CD4-positive, alpha-beta memory T cell (primary cell): ENCODE measurements at places on chromosomes 2 and 18. TPM values are rescaled to one million over a fixed set of nuclear protein-coding genes. Genes with fewer than 3 reads are reported as not detected.

Gene CFC1
- not detected for total RNA-seq

- no peak for DNase-seq
- H3K27me3 ChIP-seq: no peaks in the 10 kb centered on the region
- H3K4me3 ChIP-seq: no peak overlapping the region
Observed at GRCh38 chr2:18063826-18064470, 185.5 kb downstream of the KCNS3 start.

- H3K4me1 ChIP-seq: no peaks in the 10 kb centered on the region
- no peak overlapping the region for H3K27ac ChIP-seq
- H3K27me3 ChIP-seq: no peaks in the 10 kb centered on the region
- H3K4me3 ChIP-seq: no peak overlapping the region
Observed at GRCh38 chr18:46601141-46601805, 55.7 kb downstream of the LOXHD1 start.

- no peaks in the 10 kb centered on the region for H3K27me3 ChIP-seq
- H3K4me3 ChIP-seq: no peak overlapping the region
- H3K36me3 ChIP-seq: no peaks in the 10 kb centered on the region
- no peaks in the 10 kb centered on the region for H3K4me1 ChIP-seq
- no peak for DNase-seq
Observed at GRCh38 chr2:217638031-217638430, 364.8 kb downstream of the TNS1 start.

DNA sequence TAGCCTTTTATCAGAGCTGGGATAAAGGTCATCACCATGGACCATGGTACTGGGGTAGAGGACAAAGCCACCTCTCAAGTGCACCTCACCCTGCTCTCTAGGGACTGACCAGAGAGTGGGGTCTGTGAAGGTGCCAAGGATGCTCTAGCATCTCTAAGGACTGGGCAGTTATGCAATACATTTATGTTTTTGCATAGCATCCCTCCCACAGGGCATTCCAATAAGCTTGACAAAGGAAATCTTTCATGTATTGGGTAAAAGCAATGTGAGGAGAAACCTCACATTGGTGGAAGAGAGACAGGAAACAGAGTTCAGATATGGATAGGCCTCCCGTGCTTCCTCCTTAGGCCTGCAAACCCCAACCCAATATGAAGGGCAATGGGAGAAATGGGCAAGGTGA is 31.6 kb downstream of the STK39 start:
- peaks cover 21% of the 10 kb centered on the region for H3K4me1 ChIP-seq
- no peaks in the 10 kb centered on the region for H3K36me3 ChIP-seq
- no peak overlapping the region for H3K27ac ChIP-seq
- DNase-seq: no peak
- H3K27me3 ChIP-seq: no peaks in the 10 kb centered on the region

- H3K27me3 ChIP-seq: no peaks in the 10 kb centered on the region
- H3K27ac ChIP-seq: peak overlapping the region; percentile 87
Observed at GRCh38 chr18:79402977-79403722, 7.4 kb downstream of the NFATC1 start.

DNA sequence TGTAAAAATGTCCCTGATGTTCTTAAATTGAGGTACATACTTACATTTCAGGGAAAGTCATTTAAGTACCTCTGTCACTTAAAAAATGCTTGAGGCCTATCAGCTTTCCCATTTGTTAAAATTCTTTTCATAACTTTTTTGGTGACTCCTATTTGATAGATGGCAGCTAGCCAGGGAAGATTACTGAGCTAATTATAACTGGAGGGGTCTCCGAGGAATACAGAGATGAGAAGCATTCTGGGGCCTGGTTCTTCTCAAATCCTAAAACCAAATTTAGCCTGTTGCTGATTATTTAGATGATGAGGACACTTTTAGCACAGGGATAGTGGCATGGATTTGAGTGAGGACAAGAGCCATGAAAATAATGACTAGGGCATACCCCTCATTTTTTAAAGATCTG is 4.8 kb downstream of the UGP2 start:
- no peak overlapping the region for H3K27ac ChIP-seq
- H3K36me3 ChIP-seq: no peaks in the 10 kb centered on the region
- H3K4me3 ChIP-seq: no peak overlapping the region
- H3K4me1 ChIP-seq: peaks cover 69% of the 10 kb centered on the region

DNA sequence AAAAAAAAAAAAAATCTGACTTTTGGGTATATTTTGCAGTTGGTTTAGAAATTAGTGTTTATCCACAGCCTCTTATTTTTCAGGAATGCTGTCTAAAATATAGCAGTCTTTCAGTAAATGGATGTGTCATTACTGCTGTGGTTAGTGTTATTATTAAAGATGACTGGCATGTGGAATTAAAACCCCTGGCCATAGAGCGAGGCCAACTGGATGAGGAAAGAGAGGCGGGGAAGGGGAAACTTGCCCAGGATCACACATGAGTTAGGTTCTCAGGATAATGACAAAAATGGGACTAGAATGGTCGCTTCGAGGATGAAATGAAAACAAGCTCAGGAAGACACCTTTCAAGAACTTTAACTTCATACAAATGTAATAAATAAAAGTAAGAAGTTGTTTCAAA is 57.4 kb upstream of the APCDD1 start:
- DNase-seq: no peak
- H3K27me3 ChIP-seq: no peaks in the 10 kb centered on the region
- no peaks in the 10 kb centered on the region for H3K4me1 ChIP-seq
- no peak overlapping the region for H3K4me3 ChIP-seq
- no peak overlapping the region for H3K27ac ChIP-seq

DNA sequence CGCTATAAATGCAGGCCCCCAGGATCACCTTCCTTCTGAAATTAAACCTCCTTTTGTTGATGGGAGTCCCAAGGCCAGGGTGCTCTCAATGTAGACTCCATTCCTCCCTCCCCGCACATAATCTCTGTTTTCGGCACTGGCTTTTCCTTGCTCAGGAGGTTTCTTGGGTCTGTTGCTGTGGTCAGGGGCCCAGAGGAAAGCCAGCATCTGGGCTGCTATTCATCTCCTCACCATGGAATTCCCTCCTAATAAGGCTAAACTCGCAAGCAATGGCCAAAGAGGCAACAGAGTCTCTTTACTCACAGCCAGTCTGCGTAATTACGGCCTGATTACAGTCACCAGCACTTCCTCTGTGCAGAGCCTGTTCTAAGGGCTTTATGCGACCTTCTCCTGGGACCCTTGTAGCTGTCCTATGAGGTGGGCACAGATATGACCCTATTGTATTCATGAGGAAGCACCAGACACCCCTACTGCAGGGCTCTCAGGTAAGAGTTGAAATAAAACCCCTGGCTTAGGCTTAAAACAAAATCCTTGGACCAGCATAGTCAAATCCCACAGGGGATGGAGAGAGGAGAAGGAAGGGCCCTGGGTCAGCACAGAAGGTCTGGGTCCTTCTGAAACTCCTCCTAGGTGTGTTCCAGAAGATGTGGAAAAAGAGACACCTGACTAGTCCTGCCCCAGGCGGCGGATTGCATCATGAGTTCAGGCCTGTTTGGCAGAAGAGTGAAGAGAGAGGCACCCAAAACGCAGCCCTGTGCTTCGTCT is 105.0 kb upstream of the SH3BP4 start:
- H3K4me3 ChIP-seq: no peak overlapping the region
- no peaks in the 10 kb centered on the region for H3K36me3 ChIP-seq
- no peak for DNase-seq
- no peaks in the 10 kb centered on the region for H3K27me3 ChIP-seq
- no peak overlapping the region for H3K27ac ChIP-seq

Gene COPS9
- total RNA-seq: 82.5 TPM
